ENCODE measurements at places on chromosomes 13 and 19.

DNA sequence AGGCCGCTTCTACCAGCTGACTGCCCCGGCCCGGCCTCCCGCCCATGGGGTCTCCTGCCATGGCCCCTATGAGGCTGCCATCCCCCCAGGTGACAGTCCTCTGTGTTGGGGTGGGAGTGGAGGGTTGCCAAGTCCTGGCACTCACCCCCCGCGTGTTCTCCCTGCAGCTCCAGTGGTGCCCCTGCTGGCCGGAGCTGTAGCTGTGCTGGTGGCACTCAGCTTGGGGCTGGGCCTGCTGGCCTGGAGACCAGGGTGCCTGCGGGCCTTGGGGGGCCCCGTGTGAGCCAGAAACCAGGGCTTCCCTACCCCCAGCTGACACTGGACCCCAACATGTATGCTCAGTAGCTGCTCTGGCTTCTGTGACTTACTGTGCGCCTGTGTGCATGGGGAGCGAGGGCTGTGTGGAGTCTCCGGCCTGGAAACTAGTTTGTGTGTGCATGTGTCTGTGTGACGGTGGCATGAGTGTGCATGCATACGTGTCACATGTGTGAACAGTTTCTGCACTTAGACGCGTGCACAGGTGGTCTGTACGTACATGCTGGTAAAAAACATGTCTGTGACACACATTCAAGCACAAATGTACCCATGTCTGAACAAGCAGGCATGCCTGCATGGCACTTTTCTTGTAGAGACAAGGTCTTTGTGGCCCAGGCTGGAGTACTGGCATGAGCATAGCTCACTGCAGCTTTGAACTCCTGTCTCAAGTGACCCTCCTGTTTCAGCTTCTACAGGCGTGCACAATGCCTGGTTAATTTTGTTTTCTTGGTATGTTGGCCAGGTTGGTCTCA lies 4.9 kb downstream of the ACP4 start:
- peak; percentile 25 for DNase-seq

GRCh38 chr13:99580500-99581268 lies 79.4 kb downstream of the TM9SF2 start:
- no peak for DNase-seq

- DNase-seq = no peak
Measured at GRCh38 chr13:83815598-83815997, 66.7 kb downstream of the SLITRK1 start.

- DNase-seq = no peak
Measured at GRCh38 chr13:62087124-62087523, 671.5 kb upstream of the PCDH20 start.

DNA sequence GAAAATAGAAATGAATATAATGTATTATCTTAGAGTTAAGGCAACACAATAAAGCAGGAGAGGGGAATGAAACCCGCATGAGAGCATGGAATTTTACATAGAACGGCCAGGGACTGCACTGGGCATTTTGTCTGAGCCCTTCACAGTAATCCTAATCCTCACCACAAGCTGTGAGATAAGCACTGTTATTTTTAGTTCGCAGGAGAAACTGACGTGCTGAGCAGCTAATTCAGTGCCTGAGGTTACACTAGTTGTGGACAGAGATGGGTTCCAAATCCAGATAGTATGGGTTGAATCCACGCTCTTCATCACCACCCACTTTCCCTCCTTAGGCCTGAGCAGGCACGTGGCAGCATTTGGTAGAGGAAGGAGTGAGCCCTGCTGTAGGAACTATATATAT lies 24.8 kb upstream of the ZNF527 start:
- DNase-seq = no peak

- no peak for DNase-seq
Measured at GRCh38 chr13:112253631-112254030, 122.5 kb upstream of the SPACA7 start.

- peak; percentile 12 for DNase-seq
Measured at GRCh38 chr13:113162783-113163685, 4.6 kb downstream of the PROZ start.

DNA sequence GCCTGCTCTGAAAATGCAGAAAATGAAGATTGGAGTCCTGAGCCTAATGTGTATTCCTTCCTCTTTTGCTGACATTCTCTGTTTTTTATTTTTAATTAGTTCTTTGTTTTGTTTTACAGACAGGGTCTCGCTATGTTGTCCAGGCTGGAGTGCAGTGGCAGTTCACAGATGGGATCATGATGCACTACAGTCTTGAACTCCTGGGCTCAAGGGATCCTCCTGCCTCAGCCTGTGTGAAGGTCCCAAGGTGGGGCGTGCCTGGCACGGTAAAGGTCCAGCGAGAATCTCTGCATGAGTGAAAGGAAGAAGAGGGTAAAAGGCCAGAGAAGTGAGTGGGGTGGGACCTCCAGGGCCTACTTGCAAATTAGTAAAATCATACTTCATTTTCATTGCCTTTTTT lies 34.3 kb upstream of the DGKH start:
- DNase-seq = no peak

DNA sequence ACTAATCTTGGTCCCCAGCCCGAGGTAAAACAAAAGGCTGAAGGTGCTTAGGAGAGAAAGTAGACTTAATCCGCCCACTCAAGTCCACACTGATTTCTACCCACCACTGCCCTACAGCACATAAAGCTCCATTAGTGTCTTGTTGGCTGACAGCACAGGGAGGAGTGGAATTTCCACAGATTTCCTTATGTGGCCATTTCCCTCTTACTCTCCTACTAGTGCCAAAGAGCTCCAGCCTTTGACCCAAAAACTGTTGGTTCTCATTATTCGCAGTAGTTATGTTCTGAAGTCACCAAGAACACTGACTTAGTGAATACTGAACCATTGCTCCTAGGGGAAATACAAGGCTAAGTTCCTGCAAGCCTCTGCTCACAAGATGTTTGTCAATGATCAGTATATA lies 61.2 kb downstream of the RAB20 start:
- DNase-seq = no peak

- DNase-seq = no peak
Measured at GRCh38 chr19:19463348-19464117, 51.8 kb downstream of the TSSK6 start.

- no peak for DNase-seq
Measured at GRCh38 chr19:34314437-34315313, 50.3 kb upstream of the GPI start.

DNA sequence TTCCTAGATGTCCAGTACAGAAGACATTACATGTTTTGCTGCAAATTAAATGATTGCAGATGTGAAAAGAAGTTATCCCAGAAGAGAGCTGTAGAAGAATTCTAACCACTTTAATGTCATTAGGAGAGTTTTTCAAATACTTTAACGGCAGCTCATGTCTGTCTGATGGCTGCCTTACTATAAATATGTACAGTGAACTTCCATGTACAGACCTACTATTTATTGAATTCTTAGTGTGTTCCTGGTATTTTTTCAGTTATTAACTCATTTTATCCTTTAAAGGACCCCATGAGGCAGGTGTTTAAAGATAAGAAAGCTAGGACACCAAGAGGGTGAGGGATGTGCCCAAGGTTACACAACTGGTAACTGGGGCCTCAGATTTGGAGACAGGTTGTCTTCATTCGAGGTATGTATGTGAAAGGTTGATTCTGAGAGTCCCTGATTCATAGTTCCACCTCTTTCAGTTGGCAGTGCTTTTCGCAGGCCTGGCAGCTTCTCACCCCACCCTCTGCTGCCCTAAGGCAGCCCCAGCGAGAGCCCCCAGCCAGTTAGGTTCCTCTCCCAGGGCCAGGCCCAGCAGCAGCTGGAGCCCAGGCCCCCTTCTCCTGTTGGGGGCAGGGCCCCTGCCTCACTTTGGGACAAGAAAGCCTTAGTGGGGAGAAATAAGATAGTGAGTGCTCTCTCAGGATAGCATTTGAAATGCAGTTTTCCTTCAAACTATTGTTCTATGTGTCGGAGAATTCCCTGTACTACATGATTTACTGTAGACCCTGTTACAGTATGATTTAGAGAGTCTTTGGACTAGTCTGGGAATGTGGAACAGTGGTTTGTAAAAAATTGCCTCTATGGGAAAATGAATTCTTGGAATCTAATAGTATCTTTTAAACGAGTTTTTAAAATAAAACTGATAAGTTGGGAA lies 67.7 kb upstream of the TEX29 start:
- DNase-seq = no peak

DNA sequence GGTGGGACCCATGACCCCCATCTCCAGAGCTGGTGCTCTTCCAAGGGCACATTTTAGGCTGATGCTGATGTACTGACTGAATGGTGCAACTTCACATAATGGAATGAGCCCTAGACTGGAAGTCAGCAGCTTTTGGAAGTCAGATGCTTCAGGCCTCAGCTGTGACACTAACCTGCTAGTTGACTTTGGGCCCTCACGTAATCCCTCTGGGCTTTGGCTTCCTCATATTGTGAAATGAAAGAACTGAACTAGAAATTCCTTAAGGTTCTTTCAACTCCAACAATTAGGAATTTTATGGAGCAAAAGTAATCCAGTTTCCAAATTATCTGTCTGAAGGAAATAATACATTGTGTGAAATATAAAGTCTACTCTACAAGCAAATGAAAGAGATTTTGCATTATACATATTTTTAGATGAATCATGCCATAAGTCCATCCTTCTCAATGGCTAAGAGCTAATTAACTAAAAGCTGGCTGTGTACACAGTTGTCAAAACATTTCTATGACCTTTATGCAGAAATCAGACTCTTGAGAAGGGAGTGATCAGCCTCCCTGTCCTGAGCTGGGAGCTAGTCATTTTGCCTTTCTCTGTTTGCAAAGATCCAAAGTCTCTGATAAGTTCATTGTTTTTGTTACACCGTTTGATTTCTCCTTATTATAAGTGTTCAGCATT lies 204.2 kb downstream of the DCLK1 start:
- no peak for DNase-seq

- no peak for DNase-seq
Measured at GRCh38 chr13:106498158-106498557, 37.3 kb downstream of the EFNB2 start.

GRCh38 chr19:6718741-6719539 lies 1.5 kb downstream of the C3 start:
- no peak for DNase-seq

GRCh38 chr19:1262623-1263123 lies 6.5 kb upstream of the CIRBP start:
- DNase-seq = no peak

DNA sequence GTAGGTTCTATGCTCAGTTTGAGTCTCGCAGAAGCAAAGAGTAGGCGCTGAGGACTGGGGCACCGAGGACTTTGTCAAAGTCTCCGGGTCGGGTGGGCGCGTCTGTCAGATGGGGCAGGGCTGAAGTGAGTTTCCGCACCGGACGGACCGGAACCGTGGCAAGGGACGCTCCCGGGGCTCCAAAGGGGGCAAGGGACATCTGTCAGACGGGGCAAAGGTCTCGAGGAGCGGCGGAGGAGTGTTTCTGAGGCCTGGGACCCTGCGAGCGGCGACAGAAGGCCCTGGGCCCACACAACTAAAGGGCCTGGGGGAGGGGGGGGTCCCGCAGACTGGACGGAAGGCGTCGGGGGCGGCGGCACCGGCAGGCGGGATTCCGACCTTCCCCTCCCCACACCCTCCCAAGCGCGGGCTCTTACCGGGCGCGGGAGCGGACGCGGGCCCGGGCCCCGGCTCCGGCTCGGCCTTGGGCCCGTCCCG lies 13.3 kb upstream of the AKAP8L start:
- DNase-seq = no peak

- peak; percentile 43 for DNase-seq
Measured at GRCh38 chr13:48411841-48412531, 927 bp downstream of the LPAR6 start.

- no peak for DNase-seq
Measured at GRCh38 chr19:38399081-38399480, 3.8 kb upstream of the FAM98C start.

GRCh38 chr13:101624981-101625380 lies 172.5 kb downstream of the ITGBL1 start:
- peak; percentile 92 for DNase-seq

DNA sequence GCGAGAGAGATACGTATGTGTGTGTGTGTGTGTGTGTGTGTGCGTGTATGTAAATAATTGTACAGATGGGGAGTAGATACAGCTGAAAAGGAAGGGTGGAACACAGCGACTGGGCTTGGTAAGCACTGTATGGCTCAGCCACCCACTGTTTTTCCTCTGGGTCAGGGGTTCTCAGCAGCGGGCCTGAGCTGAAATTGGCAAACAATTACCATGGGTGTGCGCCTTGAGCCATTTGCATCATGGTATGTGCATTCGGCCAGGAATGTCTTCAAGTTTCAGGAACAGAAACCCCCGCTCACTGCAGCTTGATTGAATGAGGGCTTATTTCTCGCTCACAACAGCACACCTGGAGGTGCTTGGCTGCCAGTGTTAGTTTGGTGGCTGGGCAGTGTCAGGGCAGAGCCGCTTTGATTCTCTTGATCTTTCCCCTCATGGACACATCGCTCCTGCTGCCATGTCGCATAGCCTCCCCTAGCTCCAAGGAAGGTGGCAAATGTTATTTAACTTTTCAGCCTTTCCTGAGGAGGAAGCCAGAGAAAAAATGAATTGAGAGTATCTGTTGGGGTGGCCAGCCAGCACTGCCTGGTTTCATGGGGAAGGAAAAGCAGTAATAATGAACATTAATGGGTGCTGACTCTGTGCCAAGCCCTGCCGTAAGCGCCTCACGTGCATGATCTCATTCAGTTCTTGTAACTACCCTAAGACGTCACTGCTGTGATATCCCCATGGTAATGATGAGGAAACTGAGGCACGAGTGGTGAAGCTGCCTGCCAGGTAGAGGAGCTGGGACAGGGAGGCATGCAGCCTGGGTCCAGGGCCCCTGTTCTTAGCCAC lies 126.9 kb downstream of the SIPA1L3 start:
- no peak for DNase-seq

- no peak for DNase-seq
Measured at GRCh38 chr13:46192412-46192811, 10.4 kb upstream of the LCP1 start.

- no peak for DNase-seq
Measured at GRCh38 chr13:102484329-102484728, 82.5 kb upstream of the FGF14 start.

DNA sequence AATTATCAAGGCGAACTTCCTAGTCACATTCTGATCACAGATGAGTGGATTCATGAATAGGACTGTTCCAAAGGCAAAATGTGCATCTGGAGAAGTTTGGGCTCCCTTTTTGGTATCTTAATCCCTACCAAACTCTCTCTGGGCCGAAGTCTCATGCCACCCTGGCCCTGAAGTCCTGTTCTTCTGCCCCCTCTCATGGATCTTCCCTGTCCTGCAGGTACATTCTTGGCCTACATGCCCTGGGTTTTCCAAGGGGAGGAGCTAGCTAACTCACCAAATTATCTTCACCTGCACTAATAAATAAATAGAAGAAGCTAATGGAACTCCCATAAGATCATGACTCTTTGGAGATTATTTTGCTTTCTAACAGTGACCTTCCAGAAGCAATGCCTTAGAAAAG lies 50.3 kb downstream of the SERTM1 start:
- no peak for DNase-seq

- DNase-seq = no peak
Measured at GRCh38 chr19:9622531-9622930, 1.5 kb upstream of the ZNF561 start.

- no peak for DNase-seq
Measured at GRCh38 chr13:107608736-107609135, 606.6 kb downstream of the LIG4 start.

GRCh38 chr19:3057275-3057714 lies 5.0 kb downstream of the TLE5 start:
- peak; percentile 72 for DNase-seq

- no peak for DNase-seq
Measured at GRCh38 chr13:61086087-61086486, 329.6 kb downstream of the PCDH20 start.

All from NCI-H2081 (cell line).